T-helper 1 cell (primary cell): ENCODE measurements at places on chromosomes 2 and 18.

GRCh38 chr18:8496186-8496585, 113.1 kb upstream of the RAB12 start:
- DNase-seq = no peak

DNA sequence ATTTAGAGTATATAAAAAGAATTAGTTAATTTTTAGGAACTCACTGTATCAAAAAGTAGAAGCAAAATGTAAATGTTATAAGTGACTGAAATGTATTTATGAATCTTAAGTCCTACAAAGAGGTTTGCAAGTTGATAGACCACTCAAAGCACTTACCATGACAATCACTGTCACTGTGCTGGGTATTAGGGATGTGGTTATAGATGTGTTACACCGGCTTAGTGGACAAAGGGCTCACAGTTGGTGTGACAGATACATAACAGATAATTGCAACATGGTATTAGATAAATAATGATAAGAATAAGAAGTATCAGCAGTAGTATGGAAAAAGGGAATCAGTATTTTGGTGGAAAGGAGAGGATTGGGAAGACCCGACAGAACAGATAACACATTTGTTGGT, 21.6 kb downstream of the AGFG1 start:
- DNase-seq = no peak

DNA sequence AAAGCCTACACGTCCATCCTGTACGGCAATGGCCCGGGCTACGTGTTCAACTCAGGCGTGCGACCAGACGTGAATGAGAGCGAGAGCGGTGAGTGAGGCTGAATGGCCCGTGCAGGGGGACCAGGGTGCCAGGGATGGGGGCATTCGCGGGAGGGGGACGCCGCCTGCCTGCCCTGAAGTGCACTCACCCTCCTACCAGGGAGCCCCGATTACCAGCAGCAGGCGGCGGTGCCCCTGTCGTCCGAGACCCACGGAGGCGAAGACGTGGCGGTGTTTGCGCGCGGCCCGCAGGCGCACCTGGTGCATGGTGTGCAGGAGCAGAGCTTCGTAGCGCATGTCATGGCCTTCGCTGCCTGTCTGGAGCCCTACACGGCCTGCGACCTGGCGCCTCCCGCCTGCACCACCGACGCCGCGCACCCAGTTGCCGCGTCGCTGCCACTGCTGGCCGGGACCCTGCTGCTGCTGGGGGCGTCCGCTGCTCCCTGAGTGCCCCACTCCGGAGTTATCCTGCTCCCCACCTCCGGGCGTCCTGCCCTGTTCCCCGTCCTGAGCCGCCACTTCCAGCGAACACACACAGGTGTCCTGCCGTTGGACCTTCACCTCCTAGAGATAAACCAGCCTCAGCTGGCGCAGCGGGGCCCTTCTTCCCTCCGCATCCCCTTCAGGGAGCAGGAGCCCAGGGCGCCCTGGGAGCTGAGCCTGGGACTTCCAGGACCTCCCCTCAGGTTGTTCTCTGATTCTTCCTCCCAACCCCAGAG, 2.9 kb downstream of the ALPI start:
- DNase-seq = no peak

DNA sequence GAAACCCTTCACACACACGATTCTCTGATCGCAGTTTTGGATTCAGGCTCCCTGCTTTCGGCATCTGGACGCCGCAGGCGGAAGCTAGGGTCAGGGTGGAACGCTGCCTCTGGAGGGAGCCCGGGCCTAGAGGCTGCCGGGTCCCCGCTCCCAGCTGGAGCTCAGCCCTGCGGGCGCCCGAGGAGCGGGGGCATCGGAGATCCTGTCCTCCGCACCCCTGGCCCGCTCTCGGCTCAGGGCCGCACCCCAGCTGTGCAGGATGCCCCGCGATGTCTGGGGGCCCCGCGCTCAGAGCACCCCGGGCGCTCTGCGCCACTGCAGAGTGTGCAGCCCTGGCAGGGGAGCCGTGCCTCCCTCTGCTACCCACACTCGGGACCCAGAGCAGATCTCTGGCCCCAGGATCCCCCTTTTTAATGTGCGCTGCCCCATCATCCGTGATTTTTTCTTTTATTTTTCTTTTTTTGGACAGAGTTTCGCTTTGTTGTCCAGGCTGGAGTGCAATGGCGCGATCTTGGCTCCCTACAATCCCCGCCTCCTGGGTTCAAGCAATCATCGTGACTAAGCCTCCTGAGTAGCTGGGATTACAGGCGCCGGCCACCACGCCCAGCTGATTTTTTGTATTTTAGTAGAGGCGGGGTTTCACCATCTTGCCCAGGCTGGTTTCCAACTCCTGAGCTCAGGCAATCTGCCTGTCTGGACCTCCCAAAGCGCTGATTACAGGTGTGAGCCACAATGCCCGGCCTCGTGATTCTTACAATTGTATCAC, 54.8 kb upstream of the TUBA3E start:
- no peak for DNase-seq

- no peak for DNase-seq
Measured at GRCh38 chr2:127200962-127201361, 19.1 kb downstream of the CYP27C1 start.

DNA sequence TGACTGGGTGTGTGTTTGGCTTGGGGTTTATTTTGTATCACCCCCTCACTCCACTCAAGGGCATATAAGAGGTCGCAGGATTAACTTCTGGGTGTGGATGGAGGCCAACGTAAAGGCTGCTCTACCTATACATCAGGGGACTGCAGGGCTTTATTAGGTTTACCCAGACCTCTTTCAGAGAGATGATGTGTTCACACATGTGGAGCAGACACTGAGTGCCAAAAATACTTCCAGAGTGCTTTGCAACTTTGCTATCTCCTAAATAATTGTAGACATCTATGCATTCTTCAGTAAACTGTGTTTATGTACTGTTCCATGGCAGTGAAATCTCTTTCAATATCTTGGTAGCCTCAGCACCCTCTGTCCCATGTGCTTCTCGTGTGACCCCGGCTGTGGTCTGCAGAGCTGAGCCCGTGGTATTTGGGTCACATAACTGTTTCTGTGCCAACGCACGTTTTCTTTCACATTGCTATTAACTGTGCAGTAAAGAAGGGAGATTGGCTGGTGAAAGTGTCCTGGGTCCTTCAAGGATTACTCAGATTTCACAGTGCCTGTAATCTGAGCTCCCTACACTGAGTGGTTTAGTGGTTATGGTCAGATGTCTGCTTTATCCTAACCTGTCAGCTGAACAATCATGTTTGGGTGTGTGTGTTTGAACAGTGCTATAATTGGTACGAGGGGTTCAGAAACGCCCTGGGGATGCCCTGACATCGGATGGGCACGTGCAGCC, 208.1 kb downstream of the VAPA start:
- no peak for DNase-seq

DNA sequence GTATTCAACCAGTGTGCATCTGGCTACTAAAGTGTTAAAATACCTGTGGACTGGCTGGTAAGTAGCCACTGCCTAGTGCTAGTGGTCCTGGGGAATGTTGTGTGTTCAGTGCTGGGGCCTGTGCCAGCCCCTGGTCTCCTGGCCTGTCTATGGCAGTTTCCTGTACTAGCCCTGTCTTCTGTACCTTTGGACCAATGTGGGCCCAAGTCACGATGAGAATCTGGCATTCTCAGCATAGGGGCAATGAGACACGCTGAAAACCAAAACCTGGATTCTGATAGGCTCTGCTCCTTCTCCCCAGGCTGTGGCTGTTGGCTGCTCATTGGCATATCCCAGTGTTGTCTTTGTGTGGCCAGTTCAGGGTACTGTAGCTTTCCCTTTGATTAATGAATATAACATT, 170.4 kb downstream of the PTPRM start:
- no peak for DNase-seq

GRCh38 chr2:237666606-237667005, 39.2 kb downstream of the LRRFIP1 start:
- no peak for DNase-seq

- no peak for DNase-seq
Measured at GRCh38 chr2:38702413-38702812, 36.5 kb downstream of the GALM start.

GRCh38 chr18:14179306-14179705, 47.1 kb upstream of the ZNF519 start:
- DNase-seq = no peak

DNA sequence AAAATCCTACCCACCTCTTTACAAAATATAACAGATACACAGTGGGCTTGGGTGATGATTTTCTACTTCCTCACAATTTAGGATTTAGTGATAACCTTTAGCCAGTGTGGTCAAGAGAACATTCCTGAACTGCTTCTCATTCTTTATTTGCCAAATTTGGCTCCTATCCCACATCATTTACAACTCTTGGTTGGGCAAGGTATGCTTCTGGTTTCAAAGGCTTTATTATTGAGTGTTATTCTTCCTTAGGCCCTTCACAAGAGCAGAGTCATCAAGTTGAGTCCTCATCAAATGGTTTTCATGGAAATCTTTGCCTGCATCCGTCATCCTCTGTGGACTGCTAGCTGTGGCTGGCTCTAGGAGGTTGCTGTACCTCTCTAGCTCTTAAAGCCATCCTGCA, 472.0 kb upstream of the ETAA1 start:
- DNase-seq = no peak

DNA sequence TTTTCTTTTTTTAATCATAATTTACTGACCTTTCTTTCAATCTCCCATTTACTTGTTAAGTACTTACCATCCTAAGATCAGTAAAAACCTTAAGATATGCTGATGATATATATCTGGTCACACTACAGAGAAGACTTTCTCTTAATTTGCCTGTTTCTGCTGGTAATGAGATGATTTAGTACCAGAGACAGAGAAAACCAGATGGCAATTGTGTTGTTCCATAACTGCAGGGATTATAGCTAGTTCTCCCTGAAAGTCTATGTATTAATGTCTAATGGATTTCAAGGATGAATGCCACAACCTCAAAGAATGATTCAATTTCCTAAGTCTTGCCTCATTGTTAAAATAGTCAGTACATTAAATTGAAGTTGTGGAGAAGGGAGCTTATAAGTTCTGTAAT, 40.3 kb downstream of the SNTG2 start:
- DNase-seq = no peak

GRCh38 chr2:84830095-84830494, 50.8 kb downstream of the TRABD2A start:
- DNase-seq = no peak

DNA sequence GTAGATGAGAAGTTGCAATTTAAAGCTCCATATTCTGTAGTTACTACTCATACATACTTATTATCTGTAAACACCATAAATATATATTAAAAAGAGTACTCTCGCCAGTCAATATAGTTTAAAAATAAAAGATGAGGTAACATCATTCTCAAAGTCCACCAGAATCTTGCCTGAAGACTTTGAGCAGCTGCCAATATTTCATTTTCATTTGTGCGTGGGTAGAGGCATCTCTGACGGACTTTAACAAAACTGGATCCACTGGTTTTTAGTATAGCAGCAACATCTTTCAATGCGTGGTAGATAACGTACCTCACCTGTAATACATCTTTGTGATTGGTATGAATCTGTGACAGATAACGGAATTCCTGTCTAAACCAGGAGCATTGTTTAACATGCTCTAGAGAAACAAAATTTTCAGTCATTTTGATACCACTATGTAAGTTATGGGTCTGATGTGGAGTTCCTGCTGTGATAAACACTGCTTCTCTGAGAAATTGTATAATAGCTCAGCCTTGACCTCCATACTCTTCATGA, 45.0 kb downstream of the WDR75 start:
- no peak for DNase-seq

- DNase-seq = no peak
Measured at GRCh38 chr18:48098007-48098406, 167.5 kb upstream of the SMAD2 start.

DNA sequence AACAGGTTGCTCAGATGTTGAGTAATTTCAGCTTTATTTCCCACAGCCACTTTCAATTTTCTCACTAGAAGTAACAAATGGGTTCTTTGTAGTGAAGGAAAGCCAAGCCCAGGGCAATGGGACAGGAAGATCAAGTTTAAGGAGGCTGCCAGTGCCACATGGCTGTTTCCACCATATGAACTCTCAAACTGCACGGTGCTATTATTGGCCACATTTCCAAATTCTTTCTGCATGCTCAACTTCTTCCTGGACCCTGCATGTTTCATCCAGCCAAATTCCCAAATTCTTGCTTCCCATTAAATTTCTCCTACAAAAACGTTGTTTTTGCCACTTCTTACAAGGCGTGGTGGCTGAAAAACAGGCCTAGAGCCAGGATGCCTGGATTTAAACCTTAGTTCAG, 193.3 kb upstream of the SPHKAP start:
- no peak for DNase-seq

DNA sequence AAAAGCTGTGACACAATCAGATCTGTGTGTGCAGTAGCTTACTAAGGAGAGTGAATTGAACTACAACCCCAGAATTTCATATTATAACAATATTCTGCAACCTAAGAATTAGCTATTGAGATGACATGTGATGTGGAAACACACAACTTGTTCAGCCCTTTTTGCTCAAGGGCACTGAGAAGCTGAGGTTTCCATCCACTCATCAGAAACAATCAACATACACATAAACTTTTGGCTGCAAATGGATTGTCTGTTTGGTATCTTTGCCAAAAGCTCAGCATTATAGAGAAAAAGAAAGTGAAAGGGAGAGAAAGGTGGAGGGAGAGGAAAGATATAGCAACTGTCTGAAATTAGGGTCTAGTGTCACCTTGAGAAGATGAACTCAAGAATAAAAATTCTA, 117.2 kb upstream of the KLF7 start:
- no peak for DNase-seq

DNA sequence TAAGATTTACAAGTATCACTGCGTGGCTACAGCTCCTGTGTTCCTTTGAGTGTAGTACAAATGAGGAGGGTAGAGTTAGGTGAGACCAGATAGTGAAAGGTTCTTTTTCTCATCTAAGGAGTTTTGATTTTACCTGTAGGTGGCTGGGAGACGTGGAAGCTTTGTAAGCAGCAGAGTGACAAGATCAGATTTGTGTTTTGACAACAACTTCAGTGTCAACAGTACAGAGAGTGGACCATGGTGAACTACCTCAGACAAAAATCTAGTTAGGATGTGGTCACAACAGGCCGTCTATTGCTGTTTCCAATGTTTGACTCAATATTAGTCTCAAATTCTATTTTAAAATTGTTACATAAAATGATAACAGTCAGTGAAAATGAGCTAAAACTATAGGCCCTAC, 20.3 kb upstream of the UGP2 start:
- DNase-seq = no peak

DNA sequence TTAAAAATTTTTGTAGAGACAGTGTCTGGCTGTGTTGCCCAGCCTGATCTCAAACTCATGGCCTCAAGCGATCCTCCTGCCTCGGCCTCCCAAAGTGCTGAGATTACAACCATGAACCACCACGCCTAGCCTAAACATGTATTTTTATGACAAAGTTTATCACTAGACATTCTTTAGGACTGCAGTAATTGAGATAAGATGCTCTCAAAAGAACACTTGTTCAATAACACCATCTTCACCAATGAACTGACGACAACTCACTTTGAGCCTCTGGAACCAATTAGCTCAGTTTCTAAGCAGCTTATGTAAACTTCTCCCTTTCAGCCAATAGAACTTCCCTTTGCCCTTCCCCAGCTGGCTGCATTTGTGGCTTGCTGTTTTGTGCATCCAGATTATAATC, 15.3 kb upstream of the PPP4R1 start:
- no peak for DNase-seq
